ENCODE measurements at places on chromosomes 5 and 9.

- no peak for DNase-seq
Measured at GRCh38 chr5:151095341-151096000, 14.6 kb upstream of the TNIP1 start.

- DNase-seq, result no peak
Measured at GRCh38 chr9:1528456-1528855, 478.3 kb downstream of the DMRT2 start.

- DNase-seq, result no peak
Measured at GRCh38 chr5:135842737-135843136, 8.3 kb downstream of the SLC25A48 start.

DNA sequence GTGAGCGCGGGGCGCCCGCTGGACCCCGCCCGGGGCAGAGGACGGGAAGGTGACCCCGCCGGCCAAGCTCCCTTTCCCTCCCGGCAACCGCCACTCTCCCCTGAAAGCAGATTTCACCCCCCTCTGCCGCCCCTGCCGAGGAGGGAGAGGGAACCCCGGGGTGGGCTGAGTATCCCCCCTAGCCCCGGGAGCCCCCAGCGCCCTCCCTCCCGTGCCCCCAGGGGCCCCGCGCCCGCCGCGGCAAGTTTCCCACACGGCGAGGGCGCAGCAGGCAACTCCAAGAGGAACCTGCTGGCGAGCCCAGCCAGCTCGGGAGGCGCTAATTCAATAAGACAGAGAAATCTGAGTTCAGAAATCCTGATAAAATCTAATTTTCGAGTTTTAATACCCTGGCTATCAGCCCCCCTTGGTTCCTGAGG, 1.6 kb downstream of the NTNG2 start:
- no peak for DNase-seq

DNA sequence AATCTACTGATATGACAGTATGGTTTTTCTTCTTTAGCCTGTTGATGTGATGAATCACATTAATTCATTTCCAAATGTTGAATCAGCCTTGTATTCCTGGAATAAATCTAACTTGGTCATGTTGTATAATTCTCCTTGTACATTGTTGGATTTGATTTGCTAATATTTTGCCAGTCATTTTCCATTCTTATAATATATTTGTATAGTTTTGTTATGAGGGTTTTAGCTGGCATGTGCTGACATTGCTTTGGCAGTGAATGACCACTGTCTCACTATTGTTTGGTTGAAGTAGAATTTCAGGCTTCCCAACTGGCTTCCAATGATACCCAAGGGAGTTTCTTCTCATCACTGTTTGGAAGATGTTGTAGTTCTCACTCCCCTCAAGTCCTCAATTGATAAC, 983.0 kb upstream of the PTPRD start:
- no peak for DNase-seq

GRCh38 chr9:125889476-125890419, 142.6 kb downstream of the PBX3 start:
- no peak for DNase-seq
